ENCODE measurements at places on chromosomes 5 and 9.

DNA sequence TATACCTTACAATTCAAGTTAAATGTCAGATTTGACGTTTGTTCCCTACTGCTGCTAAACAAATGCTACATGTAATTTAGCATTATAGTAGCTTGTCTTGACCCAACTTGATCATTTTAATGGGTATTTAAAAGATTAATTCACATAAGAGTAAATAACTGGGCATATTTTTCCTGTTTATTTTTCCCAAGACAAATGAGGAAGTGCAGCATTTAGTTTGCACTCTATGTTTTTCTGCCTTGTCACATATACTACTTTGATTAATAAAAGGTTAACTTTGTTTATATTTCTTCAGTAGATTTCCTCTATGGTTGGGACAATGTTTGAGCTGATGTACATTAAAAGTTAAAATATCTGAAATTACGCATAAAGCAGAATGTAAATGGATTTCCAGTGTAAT is 641.8 kb downstream of the PRR16 start:
- no peak for DNase-seq

GRCh38 chr9:110126986-110127864 is 80.7 kb downstream of the C9orf152 start:
- no peak for DNase-seq

DNA sequence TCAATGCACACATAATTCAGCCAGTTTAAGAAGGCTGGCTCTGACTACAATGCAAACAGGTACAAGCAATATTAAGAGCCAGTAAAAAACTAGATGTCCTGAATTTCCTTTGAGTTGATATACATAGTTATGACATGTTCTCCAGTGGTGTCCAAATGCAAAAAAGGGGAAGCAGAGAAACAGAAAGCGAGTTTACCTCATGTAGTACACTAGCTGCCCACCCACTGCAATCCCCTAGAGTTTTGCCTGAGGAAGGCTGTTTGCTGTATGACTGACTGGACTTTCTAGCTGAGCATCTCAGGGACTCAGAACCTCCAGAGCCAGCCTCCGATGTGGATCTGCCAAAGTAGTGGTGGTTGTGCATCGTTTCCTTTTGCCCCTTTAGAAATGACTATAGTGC is 44.8 kb upstream of the SLC1A3 start:
- DNase-seq: no peak

GRCh38 chr5:89440670-89441069 is 557.7 kb upstream of the MEF2C start:
- DNase-seq: no peak

DNA sequence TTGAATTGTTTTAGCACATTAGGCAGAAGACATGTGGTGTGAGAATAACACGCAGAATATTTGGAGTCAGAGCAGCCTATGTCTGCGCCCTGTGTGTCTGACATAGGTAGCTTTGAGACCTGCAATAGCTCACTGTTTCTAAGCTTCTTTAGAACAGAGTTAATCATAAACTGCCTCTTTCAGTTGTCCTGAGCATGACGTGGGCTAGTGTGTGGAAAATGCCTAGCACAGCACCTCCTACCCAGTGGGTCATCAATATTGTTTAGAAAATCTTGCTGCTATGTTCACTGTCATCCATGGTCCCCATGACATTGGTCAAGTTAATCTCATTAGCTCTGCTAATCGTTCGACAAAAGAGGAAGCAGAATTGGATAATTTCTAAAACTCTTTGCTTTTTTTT is 357.4 kb upstream of the SGCD start:
- no peak for DNase-seq

- no peak for DNase-seq
Measured at GRCh38 chr5:10658265-10658664, 94.4 kb downstream of the ANKRD33B start.

DNA sequence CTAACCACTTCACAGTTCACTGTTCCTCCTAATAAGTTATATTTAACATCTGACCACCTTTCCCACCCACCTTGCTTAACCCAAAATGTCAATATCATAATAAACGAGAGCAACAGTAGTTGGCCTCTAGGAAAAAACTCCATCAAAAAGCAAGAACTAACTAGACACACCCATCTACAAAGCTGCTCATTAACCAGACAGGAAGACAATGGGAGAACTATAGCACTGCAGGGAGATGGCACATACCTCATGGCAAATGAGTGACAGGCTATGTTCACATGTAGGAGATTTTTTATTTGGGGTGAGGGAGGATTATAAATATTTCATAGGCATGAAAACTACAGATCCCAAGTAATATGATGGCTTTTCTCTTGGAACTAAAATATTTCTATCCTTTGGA is 23.6 kb upstream of the CDK5RAP2 start:
- DNase-seq: no peak

All from CD4-positive, alpha-beta T cell treated with Interleukin-17A for 4 hours (primary cell).